Psoas muscle (tissue), 8 donors: ENCODE measurements at places on chromosomes 13 and 19. TPM values are rescaled to one million over a fixed set of nuclear protein-coding genes. Genes with fewer than 3 reads are reported as not detected.

USHBP1 gene
- total RNA-seq, result 8.6 TPM

DNA sequence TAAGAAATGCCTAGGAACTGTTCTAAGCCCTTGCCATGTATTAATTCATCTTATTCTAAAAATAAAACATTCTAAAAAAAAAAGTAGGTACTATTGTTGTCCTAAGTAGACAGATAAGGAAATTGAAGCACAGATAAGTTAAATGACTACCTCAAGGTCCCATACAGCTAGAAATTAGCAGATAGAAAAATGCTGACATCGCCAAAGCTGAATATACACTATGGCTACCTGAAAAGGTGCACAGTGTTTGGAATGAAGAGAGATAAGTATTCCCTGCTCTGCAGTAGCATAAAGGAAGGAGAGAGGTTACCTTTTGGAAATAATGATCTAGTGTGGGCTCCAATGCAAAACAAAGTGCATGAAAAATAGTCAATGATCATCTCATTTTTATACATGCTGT, 65.3 kb downstream of the DCT start:
- DNase-seq, result no peak

DNA sequence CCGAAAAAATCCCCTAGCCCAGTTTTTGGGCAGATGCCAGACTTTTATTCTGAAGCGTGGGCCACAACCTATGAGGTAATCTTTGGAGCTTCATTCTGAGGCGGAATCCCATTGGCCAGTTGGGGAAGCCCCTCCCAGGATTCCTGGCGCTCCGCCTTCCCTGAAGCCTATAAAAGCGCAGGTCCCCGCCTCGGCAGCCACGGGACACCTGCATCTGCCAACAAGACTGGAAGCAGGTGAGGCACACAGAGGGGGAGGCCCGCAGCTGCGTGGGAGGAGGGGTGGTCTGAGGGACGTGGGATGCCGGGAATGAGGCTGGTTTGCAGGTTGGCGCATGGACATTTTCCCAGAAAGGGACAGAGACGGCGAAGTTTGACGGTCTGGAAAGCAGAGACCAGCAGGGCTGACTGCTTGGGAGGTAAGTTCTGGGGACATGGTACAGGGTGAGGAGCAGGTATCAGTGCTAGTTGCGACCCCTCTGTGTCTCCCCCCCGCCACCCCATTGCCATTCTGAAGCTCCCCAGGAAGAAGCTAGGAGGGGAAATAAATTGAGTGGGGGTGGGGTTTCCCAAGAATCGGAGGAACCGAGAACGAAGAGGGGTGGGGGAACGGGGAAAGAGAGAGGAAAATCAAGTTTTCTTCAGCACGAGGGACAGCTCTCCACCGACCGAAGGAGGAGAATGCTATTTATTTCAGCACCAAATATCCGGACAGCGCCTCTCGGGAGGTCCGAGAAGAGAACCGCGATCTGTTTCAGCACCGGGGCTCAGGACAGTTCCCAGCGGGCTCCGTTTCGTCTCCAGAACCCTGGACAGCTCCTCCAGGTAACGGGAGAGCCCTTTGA, 22.4 kb upstream of the FEM1A start:
- peak; percentile 85 for DNase-seq

DNA sequence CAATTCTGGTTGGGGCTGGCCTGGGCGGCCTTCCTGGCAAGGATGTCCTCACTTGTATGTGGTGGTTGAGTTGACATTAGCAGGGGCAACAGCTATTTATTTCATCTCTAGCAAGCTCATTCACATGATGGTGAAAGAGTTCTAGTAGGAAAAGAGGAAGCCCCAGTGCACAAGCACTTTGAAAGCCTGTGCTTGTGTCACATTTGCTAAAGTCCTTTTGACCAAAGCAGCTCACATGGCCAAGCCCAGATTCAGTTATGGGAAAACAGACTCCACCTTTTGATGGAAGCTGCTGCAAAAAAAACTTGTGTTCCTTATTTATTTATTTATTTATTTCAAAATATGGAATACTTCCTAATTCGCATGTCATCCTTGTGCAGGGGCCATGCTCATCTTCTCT, 17.2 kb downstream of the GTF2F2 start:
- no peak for DNase-seq

S1PR4 gene
- 0.75 TPM for total RNA-seq

ZNF433 gene
- total RNA-seq, result 4.0 TPM

DNA sequence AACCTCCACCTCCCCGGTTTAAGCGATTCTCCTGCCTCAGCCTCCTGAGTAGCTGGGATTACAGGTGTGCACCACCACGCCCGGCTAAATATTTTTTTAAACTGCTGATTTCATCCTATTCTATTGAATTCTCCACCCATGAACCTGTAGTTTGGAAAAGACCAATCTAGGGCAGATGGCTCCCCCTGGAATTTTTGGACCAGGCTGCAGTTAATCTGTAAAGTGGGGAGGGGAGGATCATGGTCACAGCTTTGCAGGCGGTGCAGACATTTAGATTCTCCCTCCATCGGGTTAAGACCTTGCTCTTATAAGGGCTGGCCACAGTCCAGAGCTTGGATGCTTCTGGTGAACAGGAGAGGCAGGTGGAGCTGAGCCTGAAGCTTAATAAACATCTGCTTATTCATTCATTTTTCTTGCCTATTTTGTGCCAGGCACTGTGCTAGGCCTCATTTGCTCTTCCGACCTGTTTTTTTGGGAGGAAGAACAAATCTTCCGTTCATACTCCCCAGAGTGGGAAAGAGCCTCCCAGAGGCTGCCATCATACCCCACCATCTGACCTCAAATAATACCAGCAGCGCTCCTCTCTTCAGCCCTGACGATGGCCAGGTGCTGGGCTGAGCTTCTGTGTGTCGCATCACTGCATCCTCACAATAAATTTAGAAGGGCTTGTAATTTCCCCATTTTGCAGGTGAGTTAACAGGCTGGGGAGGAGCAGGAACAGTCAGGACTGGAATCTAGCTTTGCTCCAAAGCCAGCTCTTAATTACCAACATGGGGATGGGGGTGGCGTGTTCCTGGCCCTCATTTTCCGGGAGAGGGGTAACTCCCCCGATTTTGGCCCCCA, 902 bp upstream of the CCDC106 start:
- DNase-seq, result no peak

- no peak for DNase-seq
These were observed 656.8 kb downstream of the SLITRK6 start for GRCh38 chr13:85142351-85142927.

IGFL2 gene
- total RNA-seq, result not detected

DNA sequence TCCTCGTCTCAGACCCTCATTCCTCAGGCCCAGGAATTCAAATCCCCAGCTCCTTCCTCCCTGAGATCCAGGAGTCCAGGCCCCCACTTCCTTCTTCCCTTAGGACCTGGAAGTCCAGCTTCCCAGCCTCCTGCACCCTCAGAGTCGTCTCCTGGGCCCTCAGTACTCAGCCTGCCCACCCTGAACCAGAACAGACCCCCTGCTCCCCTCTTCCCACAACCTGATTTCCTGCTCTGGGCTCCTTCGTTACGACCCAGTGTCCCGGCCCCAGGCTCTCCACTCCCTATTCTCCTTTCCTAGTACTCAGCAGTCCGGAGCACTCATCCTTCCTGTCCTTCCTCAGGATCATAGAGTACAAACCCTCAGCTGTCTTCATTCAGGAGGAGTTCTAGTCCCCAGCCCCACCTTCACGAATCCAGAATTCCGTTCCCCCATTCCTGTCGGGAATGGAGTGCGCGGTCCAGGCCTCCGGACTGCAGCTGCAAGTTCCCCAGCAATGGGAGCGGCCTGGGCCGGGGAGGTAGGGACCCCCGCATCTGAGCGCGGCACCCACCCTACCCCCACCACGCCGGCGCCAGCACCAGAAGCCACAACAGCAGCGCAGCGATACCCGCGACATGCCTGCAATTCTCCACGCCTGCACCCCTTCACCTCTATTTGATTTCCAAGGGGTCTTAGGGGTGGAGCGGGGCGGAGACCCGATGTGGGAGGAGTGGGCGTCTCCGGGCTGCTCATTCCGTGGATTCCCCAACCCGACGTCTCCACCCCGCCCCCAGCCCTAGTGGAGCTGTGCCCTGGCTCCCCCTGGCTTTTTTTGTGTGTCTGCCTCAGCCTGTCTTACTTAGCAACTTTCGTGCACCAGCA, 12.7 kb downstream of the EGLN2 start:
- peak; percentile 53 for DNase-seq

TFDP1 gene
- 27.3 TPM for total RNA-seq

VSTM1 gene
- total RNA-seq, result not detected

ZNF112 gene
- 1.6 TPM for total RNA-seq

DNA sequence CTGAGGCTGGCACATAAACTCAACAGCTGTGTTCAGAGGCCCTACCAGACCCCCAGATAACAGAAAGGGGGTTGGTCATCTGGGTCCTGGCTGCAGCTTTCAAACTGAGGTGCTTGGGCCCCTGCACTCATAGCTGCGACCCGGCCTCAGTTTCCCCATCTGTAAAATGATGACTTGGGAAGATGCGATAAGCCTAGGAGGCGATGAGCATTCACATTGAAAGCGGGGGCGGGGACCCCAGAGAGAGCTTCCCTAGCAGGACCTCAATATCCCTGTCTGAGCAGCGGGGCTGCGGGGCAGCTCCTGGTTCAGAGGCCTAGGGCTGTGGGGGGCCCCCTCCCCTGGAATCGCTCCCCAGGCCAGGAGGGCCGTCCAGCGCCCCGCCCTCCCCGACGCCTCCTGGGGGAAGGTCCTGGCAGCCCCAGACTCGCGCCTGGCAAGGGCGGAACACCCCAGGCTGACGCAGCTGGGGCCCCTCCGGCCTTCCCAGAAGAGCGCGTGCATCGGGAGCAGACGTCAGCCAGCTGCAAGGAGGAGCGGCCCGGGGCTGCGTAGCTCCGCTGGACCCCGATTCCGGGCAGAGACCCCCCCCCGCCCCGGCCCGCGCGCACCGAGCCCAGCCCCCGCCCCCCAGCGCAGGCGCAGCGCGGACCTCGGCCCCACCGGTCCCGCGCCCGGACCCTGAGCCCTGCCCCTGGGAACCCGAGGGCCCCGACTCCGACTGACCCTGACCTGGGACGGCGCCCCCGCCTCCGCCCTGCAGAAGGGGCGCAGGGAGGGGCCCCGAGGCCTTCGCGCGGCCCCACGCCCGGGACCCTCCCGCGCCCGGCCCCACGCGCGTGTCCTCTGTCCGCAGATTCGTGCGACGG, 3.5 kb downstream of the FSTL3 start:
- DNase-seq, result peak; percentile 85

- no peak for DNase-seq
These were observed 12.5 kb downstream of the GADD45B start for GRCh38 chr19:2488405-2488941.

DNA sequence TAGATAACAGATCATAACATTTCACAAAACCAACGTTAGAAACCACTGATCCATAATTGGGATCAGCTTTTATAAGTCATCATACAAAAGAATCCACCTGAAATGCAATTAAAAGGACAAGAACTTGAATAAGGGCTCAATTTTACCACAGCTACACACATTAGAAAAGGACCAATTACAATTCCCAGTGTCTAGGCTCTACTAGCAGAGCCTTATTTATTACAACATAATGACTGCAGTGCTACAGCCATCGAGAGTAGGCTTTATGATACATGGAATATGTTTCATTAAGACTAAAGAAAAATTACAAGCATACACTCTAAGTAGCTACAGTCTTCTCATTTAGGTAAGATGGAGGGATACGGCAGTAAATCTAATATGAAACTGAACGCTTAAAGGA, 2.9 kb downstream of the RBM26 start:
- no peak for DNase-seq

ELANE gene
- total RNA-seq, result 0.55 TPM
